ENCODE measurements at places on chromosomes 2 and 18.

DNA sequence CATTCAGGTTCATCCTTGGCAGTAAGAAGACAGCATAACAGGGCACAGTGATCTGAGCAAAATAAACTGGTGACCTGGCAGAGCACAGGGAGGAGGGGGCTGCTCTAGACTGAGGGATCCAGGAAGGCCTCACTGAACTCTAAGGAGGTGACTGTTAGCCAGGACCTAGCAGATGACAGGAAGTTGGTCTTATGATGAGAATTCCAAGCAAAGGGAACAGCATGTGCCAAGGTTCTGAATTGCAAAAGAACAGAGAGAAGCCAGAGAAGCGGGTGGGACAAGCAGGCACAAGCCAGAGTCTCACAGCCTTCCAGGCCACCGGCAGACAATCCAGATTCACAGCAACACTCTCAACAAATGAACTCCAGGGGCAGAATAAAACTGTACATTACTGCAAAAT, 152.7 kb upstream of the PTPRM start:
- no peak for DNase-seq

GRCh38 chr2:126878601-126879000, 20.1 kb upstream of the TEX51 start:
- no peak for DNase-seq

DNA sequence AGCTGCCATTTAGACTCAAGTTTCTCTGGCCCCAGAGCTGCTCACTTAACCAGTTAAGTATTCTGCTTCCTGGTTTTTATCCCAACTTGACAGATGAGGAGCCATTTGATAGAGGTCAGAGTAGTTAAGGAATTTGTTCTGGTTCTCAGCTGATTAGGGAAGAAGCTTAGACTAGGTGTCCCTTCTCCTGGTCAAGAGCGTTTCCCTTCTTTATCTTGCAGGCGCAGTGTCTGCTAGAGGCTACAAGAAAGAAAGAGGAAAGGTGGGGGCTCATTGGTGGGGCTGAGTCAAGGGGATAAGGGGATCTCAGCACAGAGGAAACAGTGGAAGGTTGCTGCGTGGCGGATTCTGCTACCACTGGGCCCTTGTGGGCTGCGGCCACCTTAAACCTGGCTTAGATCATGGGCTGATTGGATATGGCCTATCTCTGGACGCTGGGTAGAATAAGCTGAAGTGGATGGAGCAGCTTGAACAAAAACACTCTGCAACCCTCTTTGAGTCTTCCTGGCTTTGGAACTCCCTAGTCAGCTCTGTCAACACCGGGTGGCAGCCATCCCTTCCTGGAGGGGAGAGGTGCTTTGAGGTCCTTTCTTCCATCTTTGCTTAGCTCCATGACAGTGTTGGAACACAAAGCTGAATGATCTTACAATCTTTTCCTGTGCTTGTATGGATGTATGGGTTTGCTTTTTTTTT, 70.8 kb downstream of the QPCT start:
- no peak for DNase-seq

DNA sequence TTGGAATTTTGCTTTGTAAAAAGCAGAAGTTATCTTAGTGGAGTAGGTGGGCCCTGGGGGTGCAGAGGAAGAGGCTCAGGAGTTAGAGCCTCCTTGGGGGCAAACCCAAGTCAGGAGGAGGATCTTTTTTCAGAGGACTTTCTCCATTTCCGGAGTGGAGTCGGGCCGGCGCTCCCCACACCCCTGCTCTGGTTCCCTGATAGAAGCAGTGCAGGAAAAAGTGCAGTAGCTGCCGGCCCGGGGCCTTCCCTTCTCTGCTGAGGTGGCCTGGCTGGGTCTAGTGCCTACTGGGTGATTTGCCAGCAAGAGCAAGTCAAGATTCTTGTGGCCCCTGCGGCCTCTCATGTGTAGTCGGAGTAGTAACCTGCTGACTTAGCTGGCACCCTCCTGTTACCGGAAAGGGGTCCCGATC, 124.2 kb upstream of the HS6ST1 start:
- no peak for DNase-seq

DNA sequence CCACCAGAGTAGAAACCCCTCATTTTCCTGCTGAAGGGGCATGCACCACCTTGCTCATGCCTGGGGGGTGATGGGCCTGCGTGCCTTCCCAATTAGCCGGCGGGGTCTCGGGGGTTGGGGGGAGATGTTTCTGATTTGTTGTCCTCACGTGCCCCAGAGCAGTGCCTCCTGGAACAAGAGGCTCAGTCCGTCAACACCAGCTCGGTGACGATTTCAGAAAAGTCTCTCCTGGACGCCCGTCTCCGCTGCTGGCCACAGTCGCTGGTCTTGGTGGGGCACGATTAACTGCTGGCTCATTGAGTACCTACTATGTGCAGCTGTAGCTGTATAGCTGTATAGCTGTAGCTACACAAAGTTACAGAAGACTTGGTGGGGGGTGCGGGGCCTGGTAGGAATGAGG, 4.4 kb downstream of the ACKR3 start:
- DNase-seq = no peak

DNA sequence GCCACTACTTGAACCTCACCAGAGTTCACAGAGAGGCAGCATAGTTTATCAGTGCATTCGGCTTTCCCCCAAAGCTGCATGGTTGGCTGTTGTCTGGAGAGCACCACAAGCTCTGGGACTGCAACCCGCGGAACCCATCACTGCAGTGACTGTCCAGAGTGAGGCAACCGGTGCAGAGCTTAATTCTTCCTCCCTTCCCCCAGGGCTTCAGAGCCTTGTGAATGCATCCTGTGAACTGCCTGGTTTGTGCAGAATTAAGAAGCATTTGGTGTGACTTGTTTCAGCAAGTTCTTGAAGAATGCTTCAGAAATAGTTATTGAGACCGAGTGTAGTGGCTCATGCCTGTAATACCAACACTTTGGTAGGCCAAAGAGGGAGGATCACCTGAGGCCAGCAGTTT, 99.2 kb upstream of the FOSL2 start:
- DNase-seq = no peak

DNA sequence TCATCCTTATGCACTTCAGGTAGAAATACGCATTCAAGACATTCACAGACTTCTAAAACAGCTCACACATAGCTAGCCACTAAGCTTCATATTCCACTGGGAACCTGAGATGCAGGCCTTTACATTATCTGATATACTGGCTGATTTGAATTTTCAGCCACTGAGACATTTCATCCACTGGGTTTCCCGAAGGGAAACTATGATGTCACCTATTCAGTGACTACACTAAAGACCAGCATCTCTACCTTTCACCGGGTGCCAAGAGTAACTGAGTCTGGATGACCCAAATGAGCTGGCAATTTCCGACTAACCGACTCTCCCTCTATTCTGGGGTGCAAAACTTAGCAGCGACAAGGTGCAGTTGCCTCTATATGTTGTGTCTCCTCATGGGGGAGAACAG, 31.8 kb upstream of the SP140L start:
- no peak for DNase-seq

GRCh38 chr2:67008155-67008554, 389.0 kb upstream of the ETAA1 start:
- DNase-seq = peak; percentile 17

DNA sequence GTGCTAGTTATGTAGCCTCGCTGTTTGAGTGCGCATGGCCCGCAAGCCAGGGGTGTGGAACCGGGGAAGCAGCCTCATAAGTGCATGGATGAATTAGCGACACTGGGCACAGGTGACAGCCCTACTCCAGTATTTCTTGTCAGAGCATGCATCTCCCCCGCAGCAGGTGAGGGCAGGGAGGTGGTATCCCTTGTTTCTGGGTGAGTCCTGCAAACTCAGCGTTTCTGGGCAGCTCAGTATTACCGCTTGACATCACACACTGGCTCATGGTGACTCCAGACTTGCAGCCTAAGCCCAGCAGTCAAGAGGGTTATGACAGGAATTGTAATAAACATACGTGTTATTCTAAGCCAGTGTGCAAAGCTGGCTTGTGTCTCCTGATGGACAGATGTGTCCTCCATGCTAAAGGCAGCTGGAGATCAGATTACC, 2.5 kb downstream of the CABLES1 start:
- DNase-seq = no peak

DNA sequence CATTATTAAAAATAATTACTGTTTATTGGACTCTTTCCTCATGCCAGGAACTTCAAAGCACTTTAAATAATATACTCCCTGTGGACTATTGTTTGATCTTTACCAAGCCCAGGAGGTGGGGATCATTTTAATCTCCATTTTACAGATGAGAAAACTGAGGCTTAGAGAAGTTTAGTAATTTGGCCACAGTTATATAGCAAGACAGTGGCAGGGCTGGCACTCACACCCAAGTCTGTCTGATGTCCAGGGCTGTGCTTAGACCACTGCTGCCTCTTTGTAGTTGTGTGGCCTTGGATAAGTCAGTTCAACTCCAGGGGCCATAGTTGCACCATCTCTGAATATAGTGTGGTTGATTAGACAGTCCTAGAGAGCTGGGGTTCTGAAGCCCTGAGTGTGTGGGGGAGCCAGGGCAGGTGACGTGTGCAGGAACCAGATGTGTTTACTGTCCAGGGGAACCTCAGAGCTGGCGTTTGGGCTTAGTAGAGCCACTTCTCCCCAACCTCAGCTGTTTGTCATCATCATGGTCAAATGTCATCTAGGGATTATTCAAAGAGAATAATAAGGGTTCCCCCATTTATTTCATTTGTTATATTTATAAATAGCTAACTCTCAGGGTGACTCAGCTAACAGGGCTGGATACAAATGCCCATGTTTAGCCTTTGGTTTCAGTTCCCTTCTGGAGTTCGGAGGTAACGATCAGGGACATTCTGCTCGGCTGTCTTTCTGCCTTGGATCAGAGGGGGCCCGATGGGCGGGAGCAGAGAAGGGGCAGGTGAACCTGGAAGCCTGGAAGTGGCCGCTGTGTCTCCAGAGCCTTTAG, 68.0 kb downstream of the BOLA3 start:
- DNase-seq = no peak

- DNase-seq = no peak
These were observed 132.0 kb downstream of the QPCT start for GRCh38 chr2:37476411-37476810.

GRCh38 chr2:111905990-111906735, 7.8 kb downstream of the MERTK start:
- DNase-seq = peak; percentile 46

- no peak for DNase-seq
These were observed 308.5 kb downstream of the KCNS3 start for GRCh38 chr2:18186816-18187613.

GRCh38 chr2:229633556-229633955, 80.8 kb downstream of the DNER start:
- no peak for DNase-seq

DNA sequence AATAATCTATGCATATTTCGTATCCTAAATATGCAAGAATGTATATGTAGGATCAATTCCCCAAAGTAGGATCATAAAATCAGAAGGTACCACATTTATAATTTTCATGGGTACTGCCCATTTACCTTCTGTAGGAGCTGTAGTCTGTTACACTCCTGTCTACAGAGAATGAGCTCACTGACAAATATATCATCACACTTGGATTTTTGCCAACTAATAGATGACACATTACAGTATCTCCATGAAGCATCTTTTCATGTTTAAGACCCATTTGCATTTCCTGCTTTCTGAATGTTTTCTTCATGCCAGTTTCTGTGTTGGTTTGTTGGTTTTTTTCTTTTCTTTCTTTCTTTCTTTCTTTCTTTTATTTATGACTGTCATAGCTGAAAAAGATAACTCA, 70.9 kb upstream of the EML6 start:
- DNase-seq = no peak

DNA sequence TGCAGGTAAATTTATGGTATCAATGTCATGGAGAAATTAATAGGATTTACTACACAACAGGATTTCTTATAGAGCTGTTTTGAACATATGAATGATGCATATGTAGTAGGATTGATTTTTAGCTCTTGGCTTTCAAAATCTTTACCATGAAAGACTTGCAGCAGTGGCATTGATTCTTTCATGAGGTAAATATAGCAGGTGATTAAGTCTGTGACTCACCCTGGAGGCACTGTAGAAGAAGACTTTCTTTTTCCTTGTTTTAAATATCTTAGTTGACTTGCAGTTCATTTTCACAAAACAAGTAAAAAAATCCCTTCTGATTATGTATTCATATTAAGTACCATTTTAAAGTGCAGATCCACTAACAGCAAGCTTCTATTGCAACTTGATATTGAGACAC, 463.0 kb downstream of the FBXO15 start:
- no peak for DNase-seq

DNA sequence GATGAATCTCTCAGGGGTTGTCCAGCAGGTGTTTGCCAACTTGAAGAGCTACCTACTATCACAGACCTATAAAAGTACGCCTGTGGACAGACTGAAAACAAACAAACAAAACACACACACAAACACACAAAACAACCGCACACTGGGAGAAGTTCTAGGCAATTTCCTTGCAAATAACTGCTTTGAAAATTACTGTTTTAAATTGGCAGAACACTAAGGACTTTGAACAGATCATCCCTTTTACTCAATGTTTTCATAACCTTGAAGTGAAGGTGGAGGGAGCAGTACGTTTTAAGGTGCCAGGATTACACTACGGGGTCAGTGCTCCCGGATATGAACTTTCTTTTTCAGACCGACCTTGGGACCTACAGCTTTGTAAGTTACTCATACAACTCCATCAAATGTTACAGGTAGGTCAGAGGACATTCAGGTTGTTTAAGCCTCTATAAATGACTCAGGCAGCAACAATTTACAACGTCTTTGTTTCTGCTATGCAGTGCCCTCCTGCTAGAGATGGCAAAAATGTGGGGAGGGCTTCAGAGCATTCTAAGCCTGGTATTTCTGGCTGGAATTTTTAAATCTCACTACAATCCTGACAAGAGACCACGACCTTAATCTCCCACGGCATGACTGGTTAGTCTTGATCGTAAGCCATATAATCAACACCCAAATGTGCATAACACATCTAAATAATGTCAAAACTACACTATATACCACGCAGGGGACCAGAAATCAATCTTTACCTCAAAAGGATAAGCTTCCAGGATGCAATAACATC, 1.4 kb upstream of the SLC20A1 start:
- DNase-seq = peak; percentile 45

- DNase-seq = no peak
These were observed 155.6 kb downstream of the NDUFA10 start for GRCh38 chr2:239869272-239870155.

DNA sequence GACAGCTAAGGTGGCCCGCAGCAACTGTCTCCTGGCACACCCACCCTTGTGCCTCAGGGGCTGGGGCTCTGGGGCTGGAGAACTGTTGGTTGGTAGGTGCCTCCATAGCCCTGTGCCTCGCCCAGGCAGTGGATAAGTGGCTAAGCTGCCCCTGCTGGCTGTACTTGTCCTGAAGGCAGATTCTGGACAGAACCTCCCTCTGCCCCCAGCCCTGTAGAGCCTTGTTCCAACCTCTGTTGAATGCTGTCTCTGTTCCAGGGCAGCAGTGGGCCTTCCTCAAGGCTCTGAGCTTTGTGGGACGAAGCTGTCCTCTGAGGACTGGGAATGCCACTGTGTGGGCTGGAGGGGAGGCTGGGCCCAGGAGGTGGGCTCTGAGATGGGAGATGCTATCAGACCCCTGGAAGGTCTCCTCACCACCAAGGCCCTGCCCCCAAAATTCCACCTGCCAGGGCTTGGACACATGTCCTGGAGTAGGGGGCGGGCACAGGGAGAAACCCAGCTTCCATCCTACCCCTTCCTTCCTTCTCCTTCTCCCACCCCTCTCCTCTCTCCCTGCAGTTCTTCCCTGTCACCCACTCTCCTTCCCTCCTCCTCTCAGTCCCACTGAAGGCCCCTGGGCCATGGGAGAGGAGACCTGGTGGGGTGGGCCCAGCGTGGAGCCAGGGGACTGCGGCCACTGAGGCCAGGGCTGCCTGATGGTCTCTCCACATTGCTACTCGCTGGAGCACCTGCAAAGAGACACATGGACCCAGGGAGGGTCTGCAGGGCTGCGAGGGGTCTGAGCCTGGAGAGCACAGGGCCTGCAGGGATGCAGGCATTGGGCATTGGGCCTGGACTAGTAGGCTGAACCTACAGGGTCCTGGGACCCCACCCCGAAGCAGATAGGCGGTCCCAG, 1.7 kb upstream of the PDCD1 start:
- DNase-seq = no peak

Data from G401 (cell line).